ENCODE measurements at places on chromosomes 1 and 21.

DNA sequence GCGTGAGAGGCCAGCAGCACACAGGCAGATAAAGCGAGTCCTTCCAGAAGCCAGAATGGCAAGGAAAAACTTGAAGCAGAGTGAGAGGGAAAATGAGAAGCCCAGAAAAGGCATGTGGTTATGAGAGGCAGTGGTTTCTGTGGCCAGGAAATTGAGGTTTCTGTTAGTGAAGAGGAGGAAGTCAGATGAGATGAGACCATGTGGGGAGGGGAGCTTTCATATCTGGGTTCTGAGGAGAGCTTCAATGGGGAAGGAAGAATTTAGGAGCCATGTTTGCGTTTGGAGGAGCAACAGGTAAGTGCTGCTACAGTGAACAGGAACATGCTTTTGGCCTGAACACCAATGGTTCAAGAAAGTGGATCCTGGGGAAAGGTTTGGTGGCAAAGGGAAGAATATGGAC lies 6.1 kb upstream of the CD1A start:
- DNase-seq = peak; percentile 65

- no peak for DNase-seq
Observed at GRCh38 chr1:40178200-40178599, 17.0 kb downstream of the RLF start.

GRCh38 chr1:99590578-99591209 lies 55.2 kb upstream of the PALMD start:
- no peak for DNase-seq

- peak; percentile 13 for DNase-seq
Observed at GRCh38 chr1:20154301-20154831, 15.2 kb downstream of the PLA2G2F start.

- DNase-seq = no peak
Observed at GRCh38 chr1:97207868-97208267, 486.3 kb downstream of the PTBP2 start.

DNA sequence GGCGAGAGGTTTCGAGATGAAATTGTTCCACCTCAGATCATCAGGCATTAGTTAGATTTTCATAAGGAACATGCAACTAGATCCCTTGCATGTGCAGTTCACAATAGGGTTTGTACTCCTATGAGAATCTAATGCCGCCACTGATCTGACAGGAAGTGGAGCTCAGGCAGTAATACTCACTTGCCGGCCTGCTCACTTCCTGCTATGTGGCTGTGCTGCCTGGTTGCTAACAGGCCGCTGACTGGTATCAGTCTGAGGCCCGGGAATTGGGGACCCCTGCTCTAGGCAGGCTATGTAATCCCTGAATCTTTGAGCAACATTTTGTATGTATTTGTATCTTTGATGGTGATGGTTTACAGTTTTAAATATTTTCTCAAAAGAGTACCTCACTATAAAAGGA lies 32.5 kb downstream of the XKR8 start:
- peak; percentile 62 for DNase-seq

DNA sequence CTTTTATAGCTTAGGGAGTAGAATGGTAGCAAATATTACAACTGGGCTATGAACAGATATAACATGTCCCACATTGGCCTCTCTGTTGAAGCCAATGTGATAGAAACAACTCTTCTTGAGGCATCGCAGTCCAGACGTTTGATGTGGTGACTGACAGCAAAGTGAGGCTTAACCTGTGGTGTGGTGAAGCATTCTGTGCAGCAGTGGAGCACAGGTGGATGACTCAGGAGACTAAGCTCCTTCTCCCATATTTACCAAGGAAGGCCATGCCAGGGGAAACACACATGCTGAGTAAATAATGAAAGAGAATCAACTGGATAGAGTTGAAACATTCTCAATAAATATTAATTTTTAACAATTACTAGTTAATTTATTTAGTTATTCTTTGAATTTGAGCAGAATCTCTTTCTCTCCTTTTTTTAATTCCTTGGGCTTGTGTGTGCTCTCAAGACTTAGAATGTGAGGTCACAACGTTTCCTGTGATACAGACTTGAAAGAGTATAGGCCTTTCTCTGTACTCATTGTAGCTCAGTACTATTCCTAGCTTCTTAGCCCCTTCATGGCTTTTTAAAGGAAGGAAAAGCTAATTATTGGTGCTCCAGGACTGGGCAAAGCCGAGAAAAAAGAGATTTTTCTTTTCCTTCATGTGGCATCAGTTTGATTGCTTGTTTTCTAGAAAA lies 17.6 kb downstream of the CRB1 start:
- no peak for DNase-seq

GRCh38 chr1:24294228-24294672 lies 24.9 kb upstream of the GRHL3 start:
- no peak for DNase-seq

DNA sequence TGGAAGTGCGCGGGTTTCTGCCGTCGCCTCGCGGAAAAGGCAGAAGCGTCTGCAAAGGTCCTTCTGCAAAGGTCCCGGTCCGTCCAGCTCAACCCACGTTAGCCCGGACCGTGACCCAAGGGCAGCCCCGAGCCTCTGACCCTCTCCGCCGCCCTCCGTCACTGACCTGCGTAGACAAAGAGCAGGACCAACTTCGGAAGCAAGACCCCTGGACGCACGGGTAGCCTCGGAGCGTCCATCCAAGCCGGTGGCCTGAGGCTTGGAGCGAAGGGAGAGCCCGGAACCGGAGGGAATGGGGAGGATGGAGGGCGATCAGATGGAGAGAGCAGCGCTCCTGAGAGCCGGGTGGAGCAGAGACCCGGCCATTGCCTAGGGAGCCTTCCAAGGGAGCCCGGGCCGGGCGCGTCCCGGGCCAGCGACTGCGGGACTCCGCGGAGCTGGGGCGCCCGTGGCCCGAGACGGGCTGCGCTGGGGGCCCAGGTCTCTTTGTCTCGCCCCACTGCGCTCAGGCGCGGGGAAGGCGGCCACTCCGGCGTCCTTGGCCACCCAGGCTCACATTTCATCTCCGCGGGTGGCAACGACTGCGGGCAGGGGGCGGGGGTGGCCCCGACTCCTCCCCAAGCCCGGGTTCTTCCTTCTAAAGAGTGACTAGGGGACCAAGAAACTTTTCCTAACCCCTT lies at the start of gene CYYR1:
CYYR1 (minus strand) TSS at position 585 of the 680 bp plus-strand sequence; CDS start at position 239, 346 bp downstream.
- DNase-seq = no peak

DNA sequence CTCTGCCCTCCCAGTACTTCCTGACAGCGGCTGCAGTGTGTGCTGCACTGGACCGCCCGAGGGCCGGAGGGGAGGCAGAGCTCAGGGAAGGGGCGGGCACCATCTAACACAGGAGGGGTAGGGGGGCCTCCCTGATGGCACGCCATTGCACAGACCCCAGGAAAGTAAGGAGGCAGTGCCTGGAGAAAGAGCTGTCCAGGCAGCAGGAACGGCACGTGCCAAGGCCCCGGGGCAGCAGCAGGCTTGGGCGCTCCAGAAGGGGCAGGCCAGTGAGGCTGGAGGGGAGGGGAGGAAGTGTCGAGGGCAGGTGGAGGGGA lies 110.7 kb downstream of the CRYAA start:
- no peak for DNase-seq

GRCh38 chr1:170436928-170437327 lies 95.0 kb upstream of the GORAB start:
- DNase-seq = no peak
